Endothelial cell (in vitro differentiated cells): ENCODE measurements at places on chromosomes 11 and 22. TPM values are rescaled to one million over a fixed set of nuclear protein-coding genes. Genes with fewer than 3 reads are reported as not detected.

KCNE3 gene
- total RNA-seq: 29.4 TPM

SORL1 gene
- total RNA-seq: 4.6 TPM

MUC5B gene
- not detected for total RNA-seq

MFNG gene
- 75.4 TPM for total RNA-seq

CST6 gene
- total RNA-seq: not detected

OR4D9 gene
- total RNA-seq: not detected

SLC22A12 gene
- total RNA-seq: not detected

MRGPRX4 gene
- total RNA-seq: not detected

UBE2L6 gene
- total RNA-seq: 56.2 TPM
